Prostate gland (tissue), 2 donors: ENCODE measurements at places on chromosomes 5 and 9.

DNA sequence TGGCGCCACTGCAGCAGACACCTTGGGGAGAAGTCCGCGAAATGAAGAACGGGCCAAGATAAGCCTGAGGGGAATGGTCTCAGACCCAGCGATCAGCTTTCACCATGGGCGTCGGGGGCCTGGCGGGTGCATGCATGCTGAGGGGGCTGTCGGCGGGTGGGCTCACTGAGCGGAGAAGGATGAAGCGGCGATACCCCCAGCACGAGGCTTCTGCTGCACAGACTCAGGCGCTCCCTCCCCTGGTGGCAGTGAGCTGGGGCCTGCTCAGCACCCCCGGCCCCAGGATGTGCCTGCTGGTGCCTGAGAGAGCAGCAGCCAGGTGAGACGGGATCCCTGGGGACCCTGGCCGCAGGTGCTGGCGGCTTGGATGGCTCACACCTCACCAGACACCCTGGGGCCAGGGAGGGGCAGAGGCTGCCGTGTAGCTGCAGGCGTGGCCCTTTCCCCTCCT lies 31.2 kb downstream of the CEP72 start:
- no peak overlapping the region for H3K27ac ChIP-seq
- H3K36me3 ChIP-seq = no peaks in the 10 kb centered on the region
- no peaks in the 10 kb centered on the region for H3K27me3 ChIP-seq
- H3K4me3 ChIP-seq = no peak overlapping the region
- no peaks in the 10 kb centered on the region for H3K4me1 ChIP-seq

- no peaks in the 10 kb centered on the region for H3K36me3 ChIP-seq
- H3K4me3 ChIP-seq = no peak overlapping the region
- H3K27ac ChIP-seq = no peak overlapping the region
- no peak for DNase-seq
- no peaks in the 10 kb centered on the region for H3K4me1 ChIP-seq
- no peaks in the 10 kb centered on the region for H3K27me3 ChIP-seq
Observed at GRCh38 chr5:88536146-88536545, 267.5 kb upstream of the TMEM161B start.

DNA sequence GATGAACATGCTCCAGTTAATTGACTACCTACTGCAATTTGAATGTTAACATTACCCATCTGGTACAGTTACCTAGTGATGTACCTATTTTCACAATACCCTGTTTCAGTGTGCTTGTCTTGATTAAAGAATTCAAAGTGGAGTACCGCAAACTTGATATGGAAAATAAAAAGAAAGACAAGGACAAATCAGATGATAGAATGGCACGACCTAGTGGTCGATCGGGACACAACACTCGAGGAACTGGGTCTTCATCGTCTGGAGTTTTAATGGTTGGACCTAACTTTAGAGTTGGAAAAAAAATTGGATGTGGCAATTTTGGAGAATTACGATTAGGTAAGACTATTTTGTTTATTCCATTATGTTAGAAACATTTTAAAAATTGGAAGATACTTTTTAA lies 33.5 kb downstream of the CSNK1G3 start:
- no peaks in the 10 kb centered on the region for H3K36me3 ChIP-seq
- H3K27me3 ChIP-seq = no peaks in the 10 kb centered on the region
- no peaks in the 10 kb centered on the region for H3K4me1 ChIP-seq
- H3K4me3 ChIP-seq = no peak overlapping the region
- H3K27ac ChIP-seq = no peak overlapping the region

DNA sequence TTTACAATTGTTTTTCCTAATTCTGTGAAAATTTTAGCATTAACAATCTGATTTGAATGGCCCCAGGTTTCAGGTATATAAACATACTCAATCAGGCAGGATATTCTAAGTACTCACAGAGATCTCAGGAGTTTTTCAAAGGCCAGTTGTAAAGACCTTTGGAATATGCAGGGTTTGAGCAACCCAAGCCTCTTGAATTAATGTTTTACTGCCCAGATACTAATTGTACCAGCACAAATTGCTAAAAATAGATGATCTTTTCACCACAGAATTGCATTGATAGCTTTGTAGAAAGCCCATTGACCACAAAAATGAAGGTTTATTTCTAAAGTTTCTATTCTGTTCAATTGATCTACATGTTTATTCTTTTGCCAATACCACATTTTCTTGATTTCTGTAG lies 186.5 kb downstream of the OSTF1 start:
- H3K27me3 ChIP-seq = no peaks in the 10 kb centered on the region
- no peaks in the 10 kb centered on the region for H3K4me1 ChIP-seq
- no peaks in the 10 kb centered on the region for H3K36me3 ChIP-seq
- no peak overlapping the region for H3K27ac ChIP-seq
- no peak for DNase-seq

GRCh38 chr9:1018121-1018520 lies 32.0 kb upstream of the DMRT2 start:
- H3K4me1 ChIP-seq = no peaks in the 10 kb centered on the region
- H3K27ac ChIP-seq = no peak overlapping the region
- no peaks in the 10 kb centered on the region for H3K36me3 ChIP-seq
- H3K27me3 ChIP-seq = peaks cover 4% of the 10 kb centered on the region
